Nephron progenitor cell (in vitro differentiated cells): ENCODE measurements at places on chromosomes 4 and X.

DNA sequence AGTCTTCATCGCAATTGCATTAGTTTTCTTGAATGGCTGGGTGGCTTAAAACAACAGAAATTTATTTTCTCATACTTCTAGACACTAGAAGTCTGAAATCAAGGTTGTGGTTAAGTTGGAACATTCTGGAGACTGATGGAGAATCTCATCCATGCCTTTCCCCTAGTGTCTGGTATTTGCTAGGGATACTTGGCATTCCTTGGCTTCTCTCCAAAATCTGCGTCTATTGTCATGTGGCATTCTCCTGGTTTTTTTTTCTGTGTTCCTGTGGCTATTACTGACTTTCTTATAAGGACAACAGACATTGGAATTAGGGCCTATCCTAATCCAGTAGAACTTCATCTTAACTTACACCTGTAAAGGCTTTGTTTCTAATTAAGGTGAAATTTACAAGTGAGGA is 272.8 kb upstream of the EPHA5 start:
- no peak for DNase-seq

DNA sequence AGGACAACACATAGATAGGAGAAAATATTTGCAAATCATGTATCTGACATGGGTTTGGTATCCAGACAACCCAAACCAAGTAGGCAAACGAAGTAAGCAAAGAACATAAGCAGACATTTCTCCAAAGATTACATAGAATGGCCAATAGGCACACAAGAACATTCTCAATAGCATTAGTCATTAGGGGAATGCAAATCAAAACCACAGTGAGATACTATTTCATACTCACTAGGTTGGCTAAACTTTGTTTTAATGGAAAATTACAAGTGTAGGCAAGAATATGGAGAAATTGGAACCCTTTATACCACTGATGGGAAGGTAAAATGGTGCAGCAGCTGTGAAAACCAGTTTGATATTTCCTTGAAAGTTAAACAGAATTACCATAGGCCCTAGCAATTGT is 74.7 kb downstream of the CHRNA9 start:
- DNase-seq: no peak

DNA sequence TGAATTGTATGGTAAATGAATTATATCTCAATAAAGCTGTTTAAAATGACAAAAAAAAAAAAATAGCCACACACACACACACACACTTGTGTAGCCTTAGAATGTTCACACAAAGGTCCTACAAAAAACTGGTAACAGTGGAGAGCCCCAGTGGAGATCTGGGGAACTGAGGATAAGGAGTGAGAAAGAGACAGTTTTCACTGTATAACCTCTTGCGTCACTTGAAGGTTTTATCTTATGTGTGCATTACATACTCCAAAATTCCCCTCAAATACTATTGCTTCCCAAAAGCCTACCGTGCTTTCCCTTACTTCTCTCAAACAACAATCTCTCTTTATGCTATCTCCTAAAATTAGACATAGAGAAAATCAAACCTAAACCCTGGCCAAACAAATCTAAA is 67.8 kb downstream of the SMC1A start:
- DNase-seq: no peak

DNA sequence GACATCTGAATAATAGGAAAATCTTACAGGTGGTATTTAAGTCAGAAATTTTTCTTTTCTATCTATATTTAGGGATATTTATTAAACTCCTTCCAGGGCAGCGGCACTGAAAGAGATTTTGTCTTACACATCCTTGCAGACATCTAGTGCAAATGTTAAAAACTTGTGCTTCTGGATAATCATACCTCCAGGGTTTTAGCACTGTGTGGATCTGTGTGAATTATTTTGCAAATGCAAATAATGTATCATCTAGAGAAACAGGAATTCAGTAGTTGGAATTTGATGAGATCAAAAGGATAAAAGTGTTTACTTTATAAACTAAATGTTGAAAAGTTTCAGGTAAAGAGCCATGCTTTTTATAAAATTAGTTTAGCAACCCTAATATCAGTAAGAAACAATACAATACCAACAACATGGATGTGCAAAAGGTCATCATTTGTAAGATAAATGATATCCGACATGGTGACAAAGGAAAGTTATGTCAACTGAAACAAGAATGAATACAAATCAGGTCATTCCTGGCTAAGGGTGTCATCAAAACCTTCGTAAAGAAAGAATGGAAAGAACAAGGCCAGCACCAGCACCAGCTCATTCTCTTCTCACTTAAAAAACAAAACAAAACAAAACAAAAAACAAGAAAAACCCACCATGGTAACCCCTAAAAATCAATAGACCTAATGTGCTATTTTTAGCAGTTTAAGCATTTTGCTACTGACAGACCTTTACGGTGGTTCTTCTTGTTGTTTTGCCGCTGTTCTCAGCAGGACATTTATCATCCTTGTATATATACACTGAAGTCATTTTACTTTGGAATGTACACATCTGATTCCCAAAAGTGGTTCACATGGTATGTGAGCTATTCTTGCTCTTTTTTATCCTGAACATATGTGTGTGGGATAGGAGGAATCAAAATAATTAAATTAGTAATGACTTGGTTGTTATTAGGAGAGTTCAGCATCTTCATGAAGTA is 219.7 kb upstream of the NDST3 start:
- no peak for DNase-seq

GRCh38 chrX:56505866-56506265 is 57.6 kb upstream of the UBQLN2 start:
- no peak for DNase-seq

GRCh38 chrX:125308653-125309052 is 11.0 kb upstream of the TEX13C start:
- DNase-seq: no peak

- DNase-seq: no peak
Observed at GRCh38 chrX:15356444-15356843, 21.1 kb upstream of the PIGA start.

DNA sequence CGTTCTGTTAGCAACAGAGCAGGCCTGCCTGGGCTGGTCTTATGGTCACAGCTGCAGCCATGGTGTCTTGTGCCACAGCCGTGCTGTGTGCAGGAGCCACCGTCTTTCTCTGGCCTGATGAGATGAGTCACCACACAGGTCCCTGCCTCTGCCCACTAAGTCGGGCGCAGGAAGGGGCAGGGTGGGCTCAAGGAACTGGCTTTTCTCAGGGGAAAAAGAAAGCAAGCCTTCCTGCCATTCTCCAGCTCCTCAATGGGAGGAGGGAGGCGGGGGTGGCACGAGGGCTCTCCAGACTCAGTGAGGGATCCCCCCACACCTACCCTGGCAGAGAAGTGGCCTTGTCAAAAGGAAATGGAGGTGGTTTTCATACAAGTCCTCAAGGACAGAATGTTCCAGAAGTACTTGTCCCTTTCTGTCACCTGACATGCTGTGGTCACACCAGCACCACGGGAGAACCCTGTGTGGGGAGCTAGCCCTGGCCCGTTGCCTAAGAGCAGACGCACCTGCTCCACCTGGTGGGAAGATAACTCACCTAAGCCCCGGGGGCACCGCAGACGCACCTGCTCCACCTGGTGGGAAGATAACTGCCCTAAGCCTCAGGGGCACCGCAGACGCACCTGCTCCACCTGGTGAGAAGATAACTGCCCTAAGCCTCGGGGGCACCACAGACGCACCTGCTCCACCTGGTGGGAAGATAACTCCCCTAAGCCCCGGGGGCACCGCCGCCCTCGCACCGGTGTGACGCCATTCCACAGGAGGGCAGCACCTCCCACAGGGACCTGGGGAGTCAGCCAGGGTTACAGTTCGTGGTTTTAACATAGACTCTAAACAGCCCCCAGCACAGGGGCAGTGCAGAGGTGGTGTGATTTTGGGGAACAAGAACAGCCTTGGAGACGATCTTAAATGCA is 18.5 kb downstream of the UVSSA start:
- no peak for DNase-seq

DNA sequence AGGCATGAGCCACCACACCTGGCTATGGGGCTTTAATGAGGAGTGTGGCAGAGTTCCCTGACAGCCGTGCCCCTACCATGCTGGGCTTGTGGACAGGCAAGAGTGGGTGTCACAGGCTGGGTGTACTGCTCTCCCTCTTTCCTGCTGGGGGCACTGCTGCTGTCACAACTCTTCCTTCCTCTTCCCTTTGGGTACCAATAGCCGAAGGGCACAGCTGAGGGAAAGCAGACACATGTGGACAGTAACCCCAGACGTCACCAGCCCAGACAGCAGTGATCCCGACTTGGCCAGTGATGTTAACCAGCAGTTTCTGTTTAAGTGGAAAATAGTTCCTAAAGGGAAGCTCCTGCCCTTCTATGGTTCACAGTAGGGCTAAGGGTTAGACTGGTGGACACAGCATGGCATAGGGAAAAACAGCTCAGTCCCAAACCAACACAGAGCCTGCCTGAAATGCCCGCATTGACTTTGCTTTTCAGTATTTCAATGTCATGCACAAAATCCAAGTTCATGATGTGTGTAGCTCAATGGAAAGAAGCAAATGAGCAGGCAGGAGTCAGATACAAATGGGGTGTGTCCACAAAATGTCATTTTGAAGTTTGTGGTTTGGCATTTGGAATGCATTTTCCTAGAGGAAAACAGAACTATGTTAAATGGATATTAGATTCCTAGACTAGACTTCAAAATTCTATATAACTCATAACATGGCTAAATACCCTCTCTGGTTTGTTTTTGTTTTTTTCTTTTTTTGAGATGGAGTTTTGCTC is 24.9 kb upstream of the DDX3X start:
- DNase-seq: no peak

GRCh38 chr4:153075836-153076518 is 128.3 kb upstream of the TRIM2 start:
- DNase-seq: no peak

DNA sequence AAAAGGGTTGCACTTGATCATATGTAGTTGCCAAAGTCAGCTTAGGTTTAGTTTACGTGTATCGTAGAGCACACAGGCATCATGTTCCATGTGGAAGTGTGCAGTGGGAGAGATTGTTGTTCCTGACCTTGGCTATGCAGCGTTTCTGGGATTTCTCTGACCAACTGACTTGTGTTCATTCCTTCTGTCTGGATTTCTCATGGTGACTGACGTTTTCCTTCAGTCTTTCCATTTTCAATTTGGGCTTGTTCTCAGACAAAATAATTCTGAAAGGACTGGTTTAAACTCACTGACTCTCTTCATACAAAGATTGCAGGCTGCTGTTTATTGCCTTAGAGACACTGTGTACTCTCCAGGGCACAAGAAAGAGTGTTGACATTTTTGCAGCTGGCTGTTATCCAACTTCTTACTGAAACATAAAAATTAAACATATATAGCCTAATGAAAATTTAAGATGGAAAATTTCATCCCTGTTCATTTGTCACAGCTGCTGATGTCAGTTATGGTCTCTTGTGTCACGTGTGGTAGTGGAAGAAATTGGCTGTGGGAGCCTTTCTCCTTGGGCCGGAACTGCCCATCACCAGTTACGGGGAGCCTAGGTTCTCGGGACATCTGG is 95.4 kb downstream of the TNIP2 start:
- no peak for DNase-seq

- no peak for DNase-seq
Observed at GRCh38 chr4:42786350-42787078, 106.0 kb upstream of the GRXCR1 start.

GRCh38 chr4:56871371-56871866 is 36.3 kb upstream of the REST start:
- DNase-seq: no peak

DNA sequence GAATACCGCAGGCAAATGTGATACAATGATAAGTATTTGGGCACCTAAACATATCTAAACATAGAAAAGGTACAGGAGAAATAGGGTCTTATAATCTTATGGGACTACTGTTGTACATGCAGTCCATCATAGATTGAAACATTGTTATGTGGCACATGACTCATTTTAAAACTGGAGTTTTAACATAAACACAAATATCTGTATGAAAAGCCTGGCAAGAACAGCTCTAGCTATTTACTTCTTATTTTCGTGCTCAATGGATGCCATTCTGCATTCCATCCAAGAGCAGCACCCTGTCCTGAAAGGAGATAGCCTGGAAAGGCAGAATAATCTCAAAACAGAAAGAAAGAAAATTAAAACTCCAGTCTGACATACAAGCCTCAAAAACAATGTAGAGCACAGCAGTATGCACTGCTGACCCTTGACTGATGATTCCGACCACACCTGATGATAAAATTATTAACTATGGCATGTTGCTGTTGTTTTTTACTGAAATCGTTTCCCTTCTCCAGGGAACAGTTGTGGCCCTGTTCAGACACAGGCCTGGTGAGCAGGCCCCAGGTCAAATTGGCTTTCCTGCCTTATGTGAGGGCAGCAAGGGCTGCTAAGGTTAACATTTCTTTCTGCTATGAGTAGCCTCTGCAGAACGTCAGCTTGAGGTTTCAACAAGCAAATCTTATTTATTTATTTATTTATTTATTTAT is 152.7 kb downstream of the APBB2 start:
- DNase-seq: no peak

- peak; percentile 2 for DNase-seq
Observed at GRCh38 chrX:100208076-100208475, 202.0 kb downstream of the PCDH19 start.

- DNase-seq: no peak
Observed at GRCh38 chrX:103386332-103386731, 10.0 kb downstream of the BEX3 start.

DNA sequence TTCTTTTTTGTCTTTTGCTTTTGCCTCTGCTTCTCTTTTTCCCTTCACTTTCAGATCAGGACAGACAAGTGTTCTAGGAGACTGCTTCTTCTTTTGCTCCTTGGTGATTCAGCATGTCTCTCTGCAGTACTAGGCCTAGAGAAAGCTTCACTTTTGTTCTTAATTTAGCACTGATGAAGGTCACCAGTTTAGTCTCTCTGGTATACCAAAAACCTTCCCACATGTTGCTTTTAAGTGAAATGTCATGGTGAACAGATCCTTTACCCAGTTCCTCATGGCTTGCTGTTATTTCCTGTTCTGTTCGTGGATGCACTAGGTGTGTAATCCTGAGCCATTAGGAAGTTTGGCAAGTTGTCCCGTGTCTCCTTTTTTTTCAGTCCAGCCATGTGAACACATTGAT is 53.3 kb downstream of the NBDY start:
- DNase-seq: no peak

- DNase-seq: no peak
Observed at GRCh38 chr4:8155048-8155447, 3.6 kb downstream of the ABLIM2 start.

GRCh38 chr4:86452924-86453531 is 93.2 kb upstream of the MAPK10 start:
- DNase-seq: no peak

GRCh38 chr4:75745721-75746199 is 21.4 kb downstream of the USO1 start:
- no peak for DNase-seq

GRCh38 chr4:3426465-3427133 is 15.2 kb upstream of the HGFAC start:
- no peak for DNase-seq

- DNase-seq: no peak
Observed at GRCh38 chr4:54942721-54943120, 182.7 kb downstream of the KDR start.

- no peak for DNase-seq
Observed at GRCh38 chrX:56216332-56216731, 15.8 kb upstream of the KLF8 start.

GRCh38 chrX:47169726-47170515 is 23.7 kb upstream of the UBA1 start:
- DNase-seq: no peak
